Ascending aorta (tissue), 2 donors: ENCODE measurements at places on chromosomes 5 and 9. TPM values are rescaled to one million over a fixed set of nuclear protein-coding genes. Genes with fewer than 3 reads are reported as not detected.

Gene LCN1
- total RNA-seq = not detected

Gene WNK2
- not detected for total RNA-seq

Gene AGTPBP1
- total RNA-seq = 28.3 TPM

Gene UBQLN1
- 118 TPM for total RNA-seq

Gene RORB
- 0.21 TPM for total RNA-seq

Gene ARL14EPL
- total RNA-seq = not detected

Gene NIPAL4
- not detected for total RNA-seq

Gene STK32A
- 6.2 TPM for total RNA-seq

Gene ADGRD2
- total RNA-seq = not detected

Gene SLC25A2
- not detected for total RNA-seq

DNA sequence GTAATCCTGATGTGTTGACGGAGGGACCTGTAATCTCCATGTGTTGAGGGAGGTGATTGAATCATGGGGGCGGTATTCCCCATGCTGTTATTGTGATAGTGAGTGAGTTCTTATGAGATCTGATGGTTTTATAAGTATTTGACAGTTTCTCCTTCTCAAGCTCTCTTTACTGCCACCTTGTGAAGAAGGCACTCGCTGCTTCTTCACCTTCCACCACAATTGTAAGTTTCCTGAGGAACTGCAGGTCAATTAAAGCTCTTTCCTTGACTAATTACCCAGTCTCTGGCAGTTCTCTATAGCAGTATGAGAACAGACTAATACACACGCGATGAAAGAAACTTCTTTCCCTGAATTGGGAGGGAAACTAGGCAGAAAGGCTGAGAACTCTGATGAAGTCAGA lies 141.1 kb upstream of the RAD23B start:
- H3K4me1 ChIP-seq = peaks cover 19% of the 10 kb centered on the region
- peak overlapping the region; percentile 50 for H3K27ac ChIP-seq
- no peaks in the 10 kb centered on the region for H3K27me3 ChIP-seq

DNA sequence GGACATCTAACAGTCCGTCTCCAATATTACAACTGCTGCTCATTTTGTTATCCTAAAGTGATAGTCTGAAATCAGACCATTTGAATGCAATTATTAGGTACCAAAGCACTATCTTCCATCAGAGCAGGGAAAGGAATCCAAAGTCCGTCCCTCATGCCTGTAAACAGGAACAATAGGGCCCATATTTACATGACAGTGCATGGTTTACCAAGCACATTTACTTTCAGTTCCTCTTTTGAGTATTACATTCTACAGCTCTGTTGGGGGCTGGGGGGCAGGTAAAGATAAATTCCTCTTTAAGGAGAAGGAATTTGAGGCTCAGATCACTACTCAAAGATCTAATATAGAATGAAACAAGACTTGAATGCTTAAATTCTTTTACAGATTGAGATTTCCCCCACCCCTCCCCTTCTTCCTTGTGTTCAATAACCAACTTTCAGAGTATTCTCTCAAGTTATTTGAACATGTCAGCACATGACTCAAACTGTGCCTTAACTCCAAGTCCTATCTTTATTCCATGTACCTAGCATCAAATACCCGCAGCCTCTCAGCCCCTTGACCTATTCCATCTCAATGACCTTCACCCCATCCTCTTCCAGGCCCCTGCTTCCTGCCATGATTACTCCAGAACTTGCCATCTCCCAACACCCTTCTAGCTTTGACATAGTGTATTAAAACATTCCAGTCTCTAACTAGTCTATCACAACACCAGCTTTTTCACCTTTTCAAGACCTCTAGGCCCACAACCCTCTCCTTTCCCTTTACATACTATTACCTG lies 71.0 kb downstream of the BRINP1 start:
- H3K36me3 ChIP-seq = no peaks in the 10 kb centered on the region
- H3K4me3 ChIP-seq = no peak overlapping the region
- H3K27me3 ChIP-seq = no peaks in the 10 kb centered on the region
- no peak overlapping the region for H3K27ac ChIP-seq

DNA sequence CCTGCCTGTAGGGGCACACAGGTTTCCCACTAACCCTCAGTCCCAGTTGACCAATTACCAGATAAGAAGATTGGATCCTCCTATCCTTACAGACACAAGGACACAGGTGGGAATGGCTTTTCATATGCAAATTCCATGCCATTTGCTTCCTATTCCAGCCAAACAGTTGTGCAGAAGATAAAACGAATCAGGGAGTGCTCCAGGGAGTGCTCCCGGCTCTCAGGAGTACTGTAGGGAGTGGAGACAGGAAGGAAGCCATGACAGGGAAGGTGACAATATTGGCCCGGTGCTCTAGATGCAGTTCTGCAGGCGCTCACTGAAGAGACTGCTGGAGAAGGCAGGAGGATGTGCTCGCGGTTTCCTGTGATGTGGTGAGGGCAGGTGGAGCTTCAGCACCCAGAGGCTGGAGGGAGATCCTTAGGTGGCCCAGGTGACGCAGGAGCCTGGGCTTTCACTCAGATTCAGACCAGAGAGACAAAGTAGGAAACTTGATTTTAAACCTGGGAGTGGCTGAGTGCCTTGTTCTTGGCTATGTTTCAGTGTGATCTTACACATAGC lies 260.0 kb downstream of the AUH start:
- DNase-seq = no peak
- H3K4me3 ChIP-seq = no peak overlapping the region
- no peaks in the 10 kb centered on the region for H3K27me3 ChIP-seq
- H3K36me3 ChIP-seq = no peaks in the 10 kb centered on the region
- peaks cover 8% of the 10 kb centered on the region for H3K4me1 ChIP-seq

DNA sequence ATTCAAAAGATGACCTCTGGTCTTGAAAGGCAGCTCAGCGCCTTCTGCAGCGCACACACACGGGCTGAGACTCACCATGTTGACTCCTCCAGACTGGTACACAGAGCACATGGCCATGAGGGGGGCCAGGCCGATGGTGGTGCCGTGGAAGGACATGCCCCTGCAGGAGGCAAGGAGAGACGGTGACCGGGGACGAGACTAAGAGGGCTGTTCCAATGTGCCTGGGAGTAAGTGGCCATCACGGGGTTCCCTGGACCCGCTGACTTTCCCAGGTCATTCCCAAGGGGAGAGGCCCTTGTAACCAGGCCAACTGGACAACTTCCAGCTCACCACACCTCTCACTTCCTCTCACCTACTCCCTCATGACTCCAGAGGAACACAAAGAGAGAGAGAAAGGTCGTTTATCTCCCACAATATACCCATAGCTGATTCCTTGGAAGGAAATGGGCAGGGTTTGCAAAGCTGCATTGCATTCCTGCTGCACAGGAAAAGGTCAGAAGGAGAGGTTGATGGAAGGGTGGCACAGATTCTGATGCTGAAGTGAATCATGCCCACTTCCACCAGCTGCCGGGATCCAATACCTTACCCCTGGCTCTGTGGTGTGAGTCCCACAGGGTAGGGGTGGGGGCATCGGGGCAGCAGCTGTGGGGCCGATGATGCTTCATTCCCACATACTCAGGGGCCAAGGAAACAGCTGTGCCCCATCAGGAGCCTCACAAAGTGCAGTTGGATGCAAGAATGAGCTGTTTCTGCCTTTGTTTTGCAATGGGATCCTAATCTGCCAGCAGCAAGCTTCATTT lies 47.2 kb downstream of the NIPAL4 start:
- DNase-seq = no peak
- H3K27me3 ChIP-seq = no peaks in the 10 kb centered on the region
- H3K4me1 ChIP-seq = peaks cover 13% of the 10 kb centered on the region
- peaks cover 28% of the 10 kb centered on the region for H3K36me3 ChIP-seq

GRCh38 chr9:90801241-90801972 lies at the start of gene SYK:
Gene SYK, plus strand, starts transcription at chr9:90801819. Its CDS starts 42,080 bp downstream, at chr9:90843899.
- no peaks in the 10 kb centered on the region for H3K4me1 ChIP-seq
- no peaks in the 10 kb centered on the region for H3K27me3 ChIP-seq
- H3K4me3 ChIP-seq = peak within 1 kb of the TSS; percentile 4
- H3K36me3 ChIP-seq = no peaks in the 10 kb centered on the region
- DNase-seq = peak; percentile 74
- H3K27ac ChIP-seq = peak within 1 kb of the TSS; percentile 58

GRCh38 chr9:23796209-23796608 lies 29.8 kb downstream of the ELAVL2 start:
- no peak for DNase-seq
- H3K4me3 ChIP-seq = no peak overlapping the region
- no peak overlapping the region for H3K27ac ChIP-seq
- H3K4me1 ChIP-seq = no peaks in the 10 kb centered on the region
- H3K27me3 ChIP-seq = no peaks in the 10 kb centered on the region

DNA sequence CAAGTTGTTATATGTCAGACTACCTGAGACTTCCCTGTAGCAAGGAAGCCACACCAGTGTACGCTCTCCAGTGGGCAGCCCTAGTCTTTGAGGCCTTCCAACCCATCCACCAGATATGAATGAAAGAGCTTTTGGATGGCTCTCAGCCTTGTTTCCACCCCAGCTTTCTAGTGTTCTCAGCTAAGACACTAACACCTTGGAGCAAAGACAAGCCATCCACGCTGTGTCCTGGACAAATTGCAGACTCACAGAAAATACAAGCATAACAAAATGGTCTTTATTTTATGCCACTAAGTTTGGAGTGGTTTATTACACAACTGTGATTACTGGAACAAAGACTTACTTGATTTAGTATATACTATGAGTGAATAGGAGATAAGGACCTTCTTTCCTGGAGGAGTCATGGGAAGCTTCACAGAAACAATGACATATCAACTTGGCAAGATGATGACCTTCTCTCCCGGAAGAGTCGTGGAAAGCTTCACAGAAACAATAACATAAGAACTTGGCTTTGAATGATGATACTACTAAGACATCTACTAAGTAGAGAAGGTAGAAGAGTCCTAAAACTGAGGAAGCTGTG lies 134.0 kb upstream of the VCAN start:
- no peak overlapping the region for H3K27ac ChIP-seq
- no peaks in the 10 kb centered on the region for H3K27me3 ChIP-seq

DNA sequence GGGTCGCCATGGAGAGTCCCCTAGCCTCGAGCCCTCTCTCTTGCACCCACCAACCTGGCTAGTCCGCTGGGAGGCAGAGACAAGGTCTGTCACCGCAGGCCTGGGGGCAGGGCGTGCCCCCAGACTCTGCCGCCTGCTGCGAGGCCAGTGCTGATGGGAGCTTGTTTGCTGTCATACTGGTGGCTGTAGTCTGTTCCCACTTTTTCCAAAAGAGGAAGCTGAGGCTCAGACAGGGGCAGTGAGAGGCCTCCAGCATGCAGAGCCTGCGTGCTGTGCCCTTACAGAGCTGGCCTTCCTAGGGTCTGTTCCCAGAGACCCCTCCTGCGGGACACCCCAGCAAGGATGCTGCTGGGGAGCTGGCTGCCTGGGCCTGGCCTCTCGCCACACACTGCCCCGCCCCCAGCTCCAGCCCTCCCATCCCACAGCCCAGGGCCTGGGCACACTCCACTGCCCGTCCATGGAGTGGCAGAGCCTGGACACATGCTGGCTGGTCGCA lies 21.0 kb upstream of the SUSD3 start:
- no peak overlapping the region for H3K4me3 ChIP-seq
- H3K4me1 ChIP-seq = no peaks in the 10 kb centered on the region
- no peaks in the 10 kb centered on the region for H3K36me3 ChIP-seq
- no peak overlapping the region for H3K27ac ChIP-seq
- no peaks in the 10 kb centered on the region for H3K27me3 ChIP-seq
- DNase-seq = no peak

- no peaks in the 10 kb centered on the region for H3K36me3 ChIP-seq
- H3K4me3 ChIP-seq = no peak overlapping the region
- H3K27me3 ChIP-seq = no peaks in the 10 kb centered on the region
- no peak for DNase-seq
- H3K27ac ChIP-seq = no peak overlapping the region
- no peaks in the 10 kb centered on the region for H3K4me1 ChIP-seq
These were observed 372.5 kb downstream of the ARHGEF28 start for GRCh38 chr5:73998489-73998888.

DNA sequence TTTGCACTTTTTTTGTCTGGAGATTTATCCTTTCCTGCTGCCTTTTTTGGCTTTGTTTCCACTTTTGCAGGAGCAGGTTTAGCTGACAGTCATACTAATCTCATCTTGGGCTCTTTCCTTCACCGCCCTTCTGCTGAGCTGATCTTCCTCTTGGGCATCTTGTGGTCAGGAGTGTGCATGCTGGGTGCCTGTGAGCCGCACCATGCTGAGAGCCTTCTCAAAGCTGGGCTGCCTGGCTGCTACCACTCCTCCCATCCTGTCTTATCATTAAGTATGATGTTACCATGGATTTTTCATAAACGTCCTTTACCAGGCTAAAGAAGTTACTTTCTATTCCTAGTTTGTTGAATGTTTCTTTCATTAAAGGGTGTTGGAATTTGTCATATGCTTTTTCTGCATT lies 49.5 kb upstream of the MCCC2 start:
- peaks cover 41% of the 10 kb centered on the region for H3K36me3 ChIP-seq
- H3K4me1 ChIP-seq = no peaks in the 10 kb centered on the region
- DNase-seq = no peak

DNA sequence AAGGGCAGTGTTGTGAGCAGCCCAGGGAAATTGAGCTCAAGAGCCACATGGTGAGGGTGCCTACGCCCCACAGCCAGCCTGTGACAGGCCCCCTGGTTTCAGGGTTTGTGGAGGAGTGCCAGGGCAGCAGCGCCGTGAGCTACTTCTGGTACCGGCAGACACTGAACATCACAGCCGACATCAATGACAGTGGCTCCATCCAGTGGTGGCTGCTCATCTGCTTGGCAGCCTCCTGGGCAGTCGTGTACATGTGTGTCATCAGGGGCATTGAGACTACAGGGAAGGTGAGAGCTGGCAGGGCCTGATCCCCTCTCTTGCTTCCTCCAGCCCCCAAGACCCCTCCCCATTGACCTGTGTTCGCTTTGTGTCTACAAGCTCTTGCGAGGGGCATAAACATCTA lies 10.2 kb downstream of the SLC6A18 start:
- no peaks in the 10 kb centered on the region for H3K36me3 ChIP-seq
- H3K27me3 ChIP-seq = no peaks in the 10 kb centered on the region
- H3K27ac ChIP-seq = no peak overlapping the region
- DNase-seq = no peak
- H3K4me3 ChIP-seq = no peak overlapping the region
- H3K4me1 ChIP-seq = no peaks in the 10 kb centered on the region

GRCh38 chr5:176532795-176533194 lies 4.4 kb downstream of the RNF44 start:
- no peak overlapping the region for H3K27ac ChIP-seq
- peaks cover 10% of the 10 kb centered on the region for H3K4me1 ChIP-seq
- H3K36me3 ChIP-seq = peaks cover 46% of the 10 kb centered on the region
- no peak for DNase-seq
- H3K27me3 ChIP-seq = no peaks in the 10 kb centered on the region

DNA sequence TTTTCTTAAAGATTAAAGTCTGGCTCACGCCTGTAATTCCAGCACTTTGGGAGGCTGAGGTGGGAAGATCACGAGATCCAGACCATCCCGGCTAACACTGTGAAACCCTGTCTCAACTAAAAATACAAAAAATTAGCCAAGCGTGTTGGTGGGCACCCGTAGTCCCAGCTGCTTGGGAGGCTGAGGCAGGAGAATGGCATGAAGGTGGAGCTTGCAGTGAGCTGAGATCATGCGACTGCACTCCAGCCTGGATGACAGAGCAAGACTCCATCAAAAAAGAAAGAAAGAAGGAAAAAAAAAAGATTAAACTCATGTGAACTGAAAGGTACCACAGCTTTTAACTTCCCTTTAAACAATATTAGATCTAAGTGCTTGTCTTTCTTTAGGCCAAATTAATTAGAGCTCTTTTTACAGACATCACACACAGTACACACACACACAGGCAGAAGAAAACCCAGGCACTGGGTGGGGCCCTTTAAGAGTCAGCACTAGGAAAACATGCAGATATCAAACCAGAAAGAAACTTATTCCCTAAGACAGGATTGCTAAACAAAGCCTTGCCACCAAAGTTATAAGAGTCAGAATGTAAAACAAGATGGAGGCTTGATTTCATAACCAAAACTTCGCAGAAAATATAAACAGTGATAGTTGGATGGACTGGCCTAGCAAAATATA lies 29.3 kb upstream of the UHRF2 start:
- no peaks in the 10 kb centered on the region for H3K27me3 ChIP-seq
- peak; percentile 65 for DNase-seq
- H3K4me1 ChIP-seq = peaks cover 5% of the 10 kb centered on the region
- H3K27ac ChIP-seq = peak overlapping the region; percentile 74
- H3K36me3 ChIP-seq = no peaks in the 10 kb centered on the region
- H3K4me3 ChIP-seq = no peak overlapping the region
